A549 (cell line): ENCODE measurements at places on chromosomes 2 and 18.

GRCh38 chr2:148813603-148814065, 61.4 kb upstream of the KIF5C start:
- no peak for DNase-seq

DNA sequence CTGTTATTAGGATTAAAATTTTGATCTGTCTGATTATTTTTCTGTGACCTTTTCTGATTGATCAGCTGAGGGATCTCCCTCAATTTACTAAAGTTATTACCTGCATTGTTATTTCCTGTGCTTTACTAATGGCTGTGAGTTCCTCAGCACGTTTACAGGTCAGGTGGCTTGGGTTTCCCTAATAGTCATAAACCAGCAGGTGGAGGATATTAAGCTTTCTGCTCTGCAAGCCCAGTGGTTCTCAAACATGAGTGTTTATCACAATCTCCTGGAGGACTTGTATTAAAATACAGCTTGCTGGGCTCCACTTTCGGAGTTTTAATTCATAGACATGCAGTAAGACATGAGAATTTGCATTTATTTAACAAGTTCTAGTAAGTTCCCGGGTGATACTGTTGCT, 22.4 kb upstream of the UGP2 start:
- no peak for DNase-seq

DNA sequence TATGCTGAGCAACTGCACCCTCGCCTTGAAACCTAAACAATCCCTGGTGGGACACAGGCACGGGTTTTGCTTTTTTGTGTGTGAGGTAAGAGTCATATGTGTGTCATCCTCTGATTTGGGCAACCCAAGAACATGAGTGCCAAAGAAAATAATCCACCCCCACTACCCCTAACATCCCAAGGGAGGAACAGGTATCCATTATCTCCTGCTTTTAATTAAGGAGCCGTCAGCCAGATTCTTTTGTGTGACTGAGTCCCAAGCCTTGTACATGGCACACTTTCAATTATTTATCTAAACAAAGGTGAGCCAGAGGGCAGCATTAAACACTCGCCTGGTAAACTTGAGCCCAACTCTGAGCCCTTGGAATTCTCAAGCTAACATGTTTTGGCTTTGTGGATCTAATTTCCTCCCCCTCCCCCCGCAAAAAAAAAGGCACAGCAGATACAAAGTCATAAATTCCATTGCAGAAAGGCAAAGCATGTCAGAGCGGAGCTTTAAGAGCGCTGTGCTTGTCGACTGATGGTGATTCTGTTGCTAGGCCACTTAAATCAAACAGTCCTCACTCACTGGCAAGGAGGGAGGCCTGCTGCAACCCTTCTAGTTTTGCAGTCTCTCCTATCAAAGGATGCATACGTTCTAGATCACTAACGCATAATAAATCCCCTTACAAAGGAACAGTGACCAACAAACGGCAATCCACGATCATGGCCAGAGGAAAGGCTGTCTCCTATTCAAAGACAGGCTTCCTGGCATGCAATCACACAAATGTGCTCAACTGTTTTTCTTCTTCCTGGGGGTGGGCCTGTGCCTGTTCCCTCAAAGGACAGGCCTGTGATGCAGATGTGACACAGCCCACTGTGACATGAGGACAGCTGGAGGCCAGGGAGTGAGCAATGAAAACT, 143.5 kb upstream of the LMAN1 start:
- no peak for DNase-seq

- DNase-seq: no peak
Observed at GRCh38 chr18:24683925-24684324, 223.5 kb downstream of the HRH4 start.

- DNase-seq: no peak
Observed at GRCh38 chr2:74201196-74201595, 2.8 kb downstream of the MTHFD2 start.

DNA sequence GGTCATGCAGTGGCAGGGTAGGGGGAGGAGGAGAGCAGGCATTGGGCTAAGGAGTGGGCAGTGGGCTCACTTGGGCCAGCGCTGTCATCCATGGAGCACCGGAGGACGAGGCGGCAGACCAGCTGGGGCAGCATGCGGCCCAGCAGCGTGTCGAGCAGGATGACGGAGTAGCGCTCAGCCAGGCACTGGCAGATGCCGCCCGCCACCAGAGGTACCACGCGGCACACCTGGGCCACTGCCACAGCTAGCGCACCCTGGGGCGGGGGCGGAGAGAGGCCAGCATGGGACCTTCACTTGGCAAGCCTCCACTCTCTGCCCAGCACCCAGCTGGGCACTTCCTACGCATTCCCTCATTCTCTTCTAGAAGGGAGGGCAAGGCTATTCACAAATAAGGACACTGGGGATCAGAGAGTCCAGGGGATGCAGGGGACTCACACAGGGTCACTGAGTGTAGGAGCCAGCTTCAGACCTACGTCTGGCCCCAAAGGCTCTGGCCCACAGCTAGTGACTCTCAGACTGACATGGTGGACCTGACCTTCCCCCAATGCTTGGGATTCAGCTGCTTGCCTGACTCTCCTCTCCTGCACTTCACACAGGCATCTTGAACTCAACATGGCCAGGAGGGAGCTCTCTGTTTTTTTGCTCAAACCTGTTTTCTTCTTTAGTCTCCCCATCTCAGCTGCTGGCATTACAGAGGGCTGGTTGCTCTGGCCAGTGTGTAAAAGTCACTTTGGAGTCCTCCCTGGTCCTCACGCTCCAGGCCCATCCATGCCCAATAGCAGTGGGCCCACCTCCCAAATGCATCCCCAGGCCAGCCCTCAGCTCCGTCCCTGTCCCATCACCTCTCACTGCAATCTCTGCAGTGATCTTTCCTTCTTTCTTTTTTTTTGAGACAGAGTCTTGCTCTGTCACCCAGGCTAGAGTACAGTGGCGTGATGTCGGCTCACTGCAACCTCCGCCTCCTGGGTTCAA, 4.1 kb downstream of the SFTPB start:
- no peak for DNase-seq

DNA sequence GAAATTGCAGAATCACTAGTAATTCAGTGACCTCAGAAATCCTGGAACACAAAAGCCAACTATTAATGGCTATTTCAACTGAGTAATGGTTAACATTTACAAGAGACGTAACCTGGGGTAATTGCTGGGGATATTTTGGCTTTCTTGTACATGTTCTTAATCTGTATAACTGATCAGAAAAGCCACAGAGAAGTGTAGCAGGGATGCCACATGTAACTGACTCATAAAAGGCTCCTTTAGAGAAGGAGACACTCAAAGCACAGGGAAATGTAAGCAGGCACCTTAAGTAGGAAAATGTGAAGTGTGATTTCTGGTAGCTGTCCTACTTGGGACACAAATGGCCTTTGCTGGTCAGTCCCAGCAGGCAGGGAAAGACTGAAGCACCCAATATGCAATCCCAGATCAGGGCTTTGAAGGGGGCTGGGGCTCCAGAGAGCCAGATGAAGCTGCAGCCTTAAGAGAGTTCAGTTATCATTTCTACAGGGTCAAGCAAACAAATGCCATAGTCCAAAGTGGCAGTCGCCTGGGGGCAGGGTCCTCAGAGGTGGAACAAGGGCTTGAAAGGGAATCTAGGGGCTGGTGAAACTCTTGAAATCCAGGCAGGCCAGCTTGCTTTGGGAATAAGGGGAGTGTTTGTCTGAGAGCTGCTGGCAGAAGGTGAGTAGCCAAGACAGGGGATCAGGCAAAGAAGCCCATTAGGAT, 7.2 kb upstream of the SPOPL start:
- no peak for DNase-seq

GRCh38 chr2:120317916-120318315, 28.0 kb upstream of the INHBB start:
- DNase-seq: no peak

GRCh38 chr2:119190321-119191111, 32.0 kb upstream of the C1QL2 start:
- DNase-seq: no peak

GRCh38 chr18:75363446-75364225, 63.9 kb downstream of the SMIM21 start:
- no peak for DNase-seq

GRCh38 chr2:16629044-16629443, 36.6 kb downstream of the CYRIA start:
- no peak for DNase-seq

DNA sequence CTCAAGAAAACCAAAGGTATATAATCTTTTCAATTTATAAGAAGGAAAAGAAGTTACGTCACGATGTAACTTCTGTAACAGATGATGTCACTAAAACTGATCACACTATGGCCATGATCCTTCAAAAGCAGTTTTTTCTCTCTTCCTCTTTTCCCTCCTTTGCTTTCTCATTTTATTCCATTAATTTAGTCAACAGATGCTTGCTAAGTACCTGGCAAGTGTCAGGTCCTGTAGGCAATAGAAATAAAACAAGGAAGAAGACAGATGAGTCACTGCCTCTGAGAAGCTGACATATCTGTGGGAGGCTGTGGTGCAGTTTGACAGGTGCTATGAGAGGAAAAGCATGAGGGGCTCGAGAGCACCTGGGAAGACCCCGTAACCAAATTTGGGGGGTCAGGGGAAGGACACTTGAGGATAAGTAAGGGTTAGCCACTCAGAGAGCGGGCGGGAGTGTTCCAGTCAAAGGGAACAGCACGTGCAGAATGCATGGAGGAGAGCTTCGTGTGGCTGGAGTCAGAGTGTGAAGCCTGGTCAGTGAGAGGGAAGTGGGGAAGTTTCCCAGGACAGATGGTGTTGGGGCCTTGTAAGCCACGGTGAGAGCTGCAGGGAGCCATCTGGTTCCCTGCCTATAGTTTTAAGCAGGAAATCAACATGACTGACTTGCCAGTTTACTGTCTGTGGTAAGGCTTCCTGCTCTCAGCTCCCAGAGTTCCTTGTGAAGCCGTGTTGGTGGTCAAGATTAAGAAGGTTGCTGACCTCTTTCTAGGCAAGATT, 198.8 kb upstream of the FOSL2 start:
- no peak for DNase-seq

- no peak for DNase-seq
Observed at GRCh38 chr18:60870261-60871153, 462.7 kb upstream of the CDH20 start.

- no peak for DNase-seq
Observed at GRCh38 chr2:127431408-127432023, 13.3 kb downstream of the PROC start.

GRCh38 chr2:235679471-235679870, 185.6 kb downstream of the AGAP1 start:
- no peak for DNase-seq

- no peak for DNase-seq
Observed at GRCh38 chr2:98478907-98479306, 34.2 kb downstream of the INPP4A start.

DNA sequence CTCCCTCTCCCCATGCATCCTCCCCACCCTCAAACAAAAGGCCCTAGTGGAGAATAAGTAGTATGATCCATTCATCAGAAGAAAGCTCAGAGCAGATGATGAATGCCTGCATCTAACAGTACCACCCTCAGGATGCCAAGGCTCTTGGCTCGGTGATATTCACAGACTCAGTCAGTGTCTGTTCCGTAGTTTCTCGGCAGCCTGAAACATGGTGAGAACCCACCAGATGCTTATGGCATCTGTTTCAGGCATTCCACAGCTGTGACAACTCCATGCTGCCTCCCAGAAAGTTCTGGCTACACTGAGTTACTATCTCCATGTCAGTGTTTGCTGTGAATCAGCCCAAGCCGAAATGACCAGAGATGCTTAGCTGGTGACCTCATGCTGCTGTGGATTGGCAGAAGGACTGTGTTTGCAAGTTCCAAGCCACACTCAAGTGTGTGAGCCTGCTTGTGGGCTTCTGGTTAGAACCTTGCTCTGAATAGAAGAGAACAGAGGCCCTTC, 83.9 kb downstream of the WDSUB1 start:
- DNase-seq: peak; percentile 24

GRCh38 chr2:150051004-150051403, 436.5 kb downstream of the RND3 start:
- no peak for DNase-seq

GRCh38 chr2:235445116-235445515, 48.7 kb upstream of the AGAP1 start:
- DNase-seq: no peak

- no peak for DNase-seq
Observed at GRCh38 chr18:3451183-3451988, 1.4 kb downstream of the TGIF1 start.

- peak; percentile 18 for DNase-seq
Observed at GRCh38 chr2:157849591-157849990, 26.5 kb downstream of the ACVR1 start.

DNA sequence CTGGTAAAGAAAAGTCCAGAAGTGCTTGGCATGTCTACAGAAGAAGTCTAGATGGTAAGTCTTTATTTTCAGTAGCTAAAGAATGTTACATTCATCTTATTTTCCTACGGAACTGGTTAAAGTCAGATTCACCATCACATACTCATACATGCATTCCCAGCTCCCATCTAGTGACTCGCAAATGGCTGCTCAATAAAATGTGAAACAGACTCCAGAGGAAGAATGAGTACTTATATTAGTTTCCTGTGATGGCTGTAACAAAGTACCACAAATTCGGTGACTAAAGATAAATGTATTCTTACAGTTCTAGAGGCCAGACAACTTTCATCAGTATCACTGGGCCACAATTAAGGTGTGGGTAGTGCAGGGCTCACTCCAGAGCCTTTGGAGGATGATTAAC, 797.2 kb downstream of the SATB2 start:
- no peak for DNase-seq

GRCh38 chr2:25397777-25398176, 56.1 kb upstream of the DNMT3A start:
- no peak for DNase-seq

DNA sequence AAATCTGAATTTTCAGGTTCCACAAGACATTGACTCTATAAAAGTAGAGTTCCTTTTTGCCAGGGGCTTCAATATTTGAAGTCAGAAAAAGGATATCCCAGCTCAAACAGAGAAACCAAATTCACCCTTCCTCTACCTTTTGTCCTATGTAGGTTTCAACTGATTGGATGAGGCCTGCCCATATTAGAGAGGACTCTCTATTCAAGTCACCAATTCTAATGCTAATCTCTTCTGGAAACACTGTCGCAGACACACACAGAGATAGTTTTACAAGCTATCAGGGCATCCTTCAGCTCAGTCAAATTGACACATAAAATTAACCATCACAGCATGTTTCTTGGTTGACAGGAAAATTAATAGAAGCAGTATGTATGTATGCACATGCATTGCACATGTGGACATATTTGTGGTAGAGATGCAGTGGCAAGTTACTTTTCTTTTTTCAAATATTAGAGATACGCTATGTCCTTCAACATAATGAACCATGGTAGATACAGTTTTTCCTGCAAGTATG, 207.1 kb downstream of the RAD51AP2 start:
- DNase-seq: no peak

DNA sequence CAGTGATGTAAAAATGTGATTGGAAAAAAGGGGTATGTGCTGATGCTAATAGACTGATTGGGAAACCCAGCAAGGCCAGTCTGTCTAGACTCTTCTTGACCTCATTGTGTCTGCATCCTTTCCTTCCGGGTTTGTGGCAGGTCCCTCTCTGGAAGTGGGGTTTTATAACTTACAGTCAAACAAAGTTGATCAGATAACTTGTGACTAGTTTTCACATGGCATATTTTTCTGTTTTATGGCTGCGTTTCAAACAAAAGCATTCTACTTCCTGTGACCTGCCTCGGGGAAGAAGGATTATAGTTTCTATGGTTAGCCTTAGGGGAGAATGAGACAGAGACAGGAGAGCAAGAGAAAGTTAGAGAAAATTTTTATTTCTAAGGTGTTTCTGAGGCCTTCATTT, 188.7 kb upstream of the HNMT start:
- DNase-seq: no peak
